ENCODE measurements at places on chromosomes 16 and 17.

DNA sequence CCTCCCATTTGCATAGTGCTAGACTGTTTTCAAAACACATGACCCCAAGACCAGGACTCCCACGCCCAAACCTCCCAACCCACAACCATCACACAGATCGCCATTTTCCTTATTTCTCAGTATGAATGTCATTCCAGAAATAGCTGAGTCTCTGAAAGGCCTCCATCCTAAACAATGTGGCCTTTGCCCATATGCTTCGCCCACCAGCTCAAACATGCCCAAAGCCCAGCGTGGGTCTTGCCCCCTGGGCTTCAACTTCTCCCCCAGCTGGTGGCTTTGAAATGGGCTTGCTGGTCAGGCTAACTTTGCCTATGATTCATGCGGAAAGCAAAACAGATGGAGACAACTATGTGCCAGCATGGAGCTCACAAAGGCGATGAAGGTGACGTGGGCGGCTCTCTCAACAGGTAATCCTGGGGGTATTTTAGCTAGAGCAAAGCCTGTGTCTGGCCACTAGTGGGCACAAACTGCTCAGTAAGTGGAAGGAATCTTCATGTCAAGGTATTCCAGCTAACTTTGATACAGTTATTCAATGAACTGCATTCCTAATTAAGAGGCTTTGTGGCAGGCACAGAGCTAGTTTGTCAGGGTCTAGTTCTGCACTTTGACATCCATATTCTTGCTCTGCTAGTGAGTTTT is 17.1 kb downstream of the PMP22 start:
- no peak for DNase-seq

GRCh38 chr16:18013863-18014262 is 322.7 kb downstream of the NPIPA8 start:
- no peak for DNase-seq

- DNase-seq: no peak
Observed at GRCh38 chr16:84166796-84167695, 19.8 kb downstream of the TAF1C start.

DNA sequence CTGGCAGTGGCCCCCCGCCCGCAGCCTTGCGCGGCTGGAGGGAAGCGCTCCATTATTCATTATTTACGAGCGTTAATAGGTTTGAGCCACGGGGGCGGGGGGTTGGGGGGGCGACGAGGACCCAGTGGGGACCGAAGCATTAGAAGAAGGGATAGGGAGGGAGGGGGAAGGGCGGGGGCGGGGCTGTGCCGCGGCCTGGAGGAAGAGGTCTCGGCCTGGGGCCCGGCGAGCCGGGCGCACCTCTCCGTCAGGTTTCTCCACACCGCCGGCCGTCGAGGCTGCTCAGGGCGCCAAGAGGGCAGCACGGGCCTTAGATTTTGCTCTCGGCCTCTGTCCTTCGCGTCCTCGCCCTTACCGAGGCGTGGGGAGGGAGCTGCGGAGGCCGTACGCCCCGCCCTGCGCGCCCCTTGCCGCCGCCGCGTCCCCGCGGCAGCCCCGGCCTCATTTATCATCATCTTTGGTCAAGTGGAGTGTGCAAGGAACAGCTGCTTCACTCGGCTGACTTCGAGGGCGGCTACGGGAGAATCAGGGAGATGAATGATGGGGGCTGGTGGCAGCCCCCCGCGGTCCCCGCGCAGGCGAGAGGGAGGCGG is 54.2 kb downstream of the SREBF1 start:
- DNase-seq: no peak

- DNase-seq: no peak
Observed at GRCh38 chr16:11976850-11977375, 379 bp downstream of the SNX29 start.

- no peak for DNase-seq
Observed at GRCh38 chr16:55401046-55401445, 77.0 kb downstream of the IRX6 start.

- no peak for DNase-seq
Observed at GRCh38 chr16:56841233-56841632, 23.8 kb upstream of the SLC12A3 start.

GRCh38 chr16:3171181-3171854 is 16.7 kb upstream of the OR1F1 start:
- no peak for DNase-seq

DNA sequence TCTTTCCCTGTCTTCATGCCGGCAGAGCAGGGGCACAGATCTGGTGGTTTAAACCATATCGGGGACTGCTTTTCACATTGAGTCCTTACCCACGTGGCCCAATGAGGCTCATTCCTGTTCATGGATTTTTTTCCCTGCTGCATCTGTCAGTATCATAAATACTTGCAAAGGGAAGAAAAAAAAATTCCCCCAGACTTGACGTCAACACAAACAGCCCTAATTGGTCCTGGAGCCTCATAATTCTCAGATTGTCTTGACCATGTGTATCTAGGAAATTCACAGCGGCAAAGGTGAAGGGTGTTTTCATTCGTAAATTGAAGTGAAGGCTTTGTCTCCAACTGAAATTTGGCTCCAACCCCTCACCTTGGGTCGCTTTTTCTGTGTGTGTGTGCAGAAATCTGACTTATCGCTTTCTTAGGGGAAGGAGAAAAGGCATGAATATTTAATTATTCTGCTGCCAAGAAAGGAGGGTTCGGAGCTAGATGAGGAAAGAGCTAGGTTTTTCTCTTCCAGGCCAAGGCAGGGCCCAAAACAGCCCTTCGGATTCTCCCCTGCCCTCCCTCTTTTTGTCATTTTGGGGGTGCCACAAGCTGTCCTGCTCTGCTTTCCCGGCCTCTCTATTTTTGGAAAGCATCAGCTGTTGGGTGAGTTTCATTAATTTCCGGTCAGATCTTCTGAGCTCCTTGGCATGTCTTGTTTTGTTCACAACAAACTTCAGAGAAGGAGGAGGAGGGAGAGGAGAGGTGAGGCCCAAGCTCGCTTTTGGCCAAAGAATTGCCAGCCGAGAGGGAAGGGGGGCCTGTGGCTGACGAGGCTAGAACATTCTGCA is 17.8 kb upstream of the CIBAR2 start:
- DNase-seq: no peak

GRCh38 chr16:55622930-55623561 is 32.7 kb upstream of the SLC6A2 start:
- no peak for DNase-seq

GRCh38 chr16:6674071-6674470 is 658.6 kb upstream of the RBFOX1 start:
- DNase-seq: no peak

GRCh38 chr16:79069633-79070032 is 530.9 kb downstream of the MAF start:
- no peak for DNase-seq

DNA sequence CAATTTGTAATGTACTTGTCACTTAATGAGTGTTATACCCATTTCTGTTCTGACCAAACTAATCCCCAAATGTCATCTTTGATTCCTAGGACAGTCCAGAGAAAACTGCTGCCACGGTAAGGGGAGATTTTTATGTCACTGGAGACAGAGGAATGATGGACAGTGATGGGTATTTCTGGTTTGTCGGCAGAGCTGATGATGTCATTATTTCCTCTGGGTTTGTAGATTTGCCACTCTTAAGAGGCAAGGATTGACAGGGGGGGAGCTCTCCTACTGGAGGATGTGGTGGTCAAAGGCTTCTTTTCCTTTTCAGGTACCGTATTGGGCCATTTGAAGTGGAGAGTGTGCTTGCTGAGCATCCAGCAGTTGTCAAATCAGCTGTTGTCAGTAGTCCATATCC is 12.5 kb downstream of the THUMPD1 start:
- DNase-seq: no peak
